ENCODE measurements at places on chromosomes 7 and 10.

GRCh38 chr7:6430271-6430940, 17.3 kb downstream of the DAGLB start:
- DNase-seq, result no peak

DNA sequence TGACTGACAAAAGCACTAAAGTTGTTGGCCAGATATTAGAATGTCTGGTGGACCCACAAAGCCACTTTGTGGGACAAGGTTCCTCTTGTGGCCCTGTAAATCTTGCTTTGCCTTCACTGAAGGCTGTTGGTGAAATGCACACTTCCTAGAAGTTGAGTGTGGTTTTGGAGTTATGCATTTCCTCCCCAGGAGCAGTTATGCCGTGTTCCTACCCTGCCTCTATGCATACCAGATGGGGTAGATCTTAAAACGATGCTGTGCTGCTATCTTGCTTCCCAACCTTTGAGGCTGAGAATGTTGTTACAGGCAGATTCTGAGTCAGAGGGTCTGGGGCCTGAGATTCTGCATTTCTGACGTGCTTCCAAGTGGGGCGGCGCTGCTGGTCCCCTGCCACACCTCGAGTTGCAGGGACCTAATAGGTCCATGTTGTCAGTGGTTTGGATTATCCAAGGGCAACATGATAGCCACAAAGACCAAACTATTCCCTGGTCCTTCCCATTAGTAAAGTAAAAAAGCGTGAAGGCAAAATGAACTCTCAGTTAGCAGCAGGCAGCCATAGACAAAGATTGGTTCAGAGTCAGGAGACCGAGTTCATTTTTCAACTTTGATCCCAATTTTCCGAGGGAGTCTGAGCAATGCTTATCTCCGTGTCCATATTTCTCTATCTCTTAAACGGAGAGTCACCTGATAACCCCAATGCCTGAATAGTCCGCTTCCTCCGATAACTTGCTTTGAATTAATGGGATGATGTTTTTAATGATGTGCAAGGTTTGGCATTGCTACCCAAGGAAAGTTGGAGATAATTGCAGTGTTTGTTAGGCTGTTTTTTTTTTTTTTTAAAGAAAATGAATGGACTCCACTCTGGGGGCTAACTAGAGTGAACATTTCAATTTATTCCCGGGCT, 55.8 kb downstream of the CDHR3 start:
- DNase-seq, result no peak

DNA sequence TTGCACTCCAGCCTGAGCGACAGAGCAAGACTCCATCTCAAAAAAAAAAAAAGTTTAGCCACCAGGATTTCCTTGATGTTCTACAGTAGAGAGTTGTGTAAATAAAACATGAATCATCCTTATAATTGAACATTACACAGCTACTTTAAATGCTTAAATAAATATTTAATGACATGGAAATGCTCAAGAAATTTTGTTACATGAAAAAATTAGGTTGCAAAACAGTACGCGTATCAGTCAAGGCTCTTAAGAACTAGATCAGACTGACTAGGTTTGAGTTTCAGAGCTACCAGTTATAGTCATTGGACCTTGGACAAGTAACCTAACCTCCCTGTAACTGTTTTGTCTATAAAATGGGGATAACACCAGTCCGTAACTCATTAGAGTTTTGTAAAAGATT, 38.7 kb upstream of the GSAP start:
- no peak for DNase-seq

- DNase-seq, result no peak
Measured at GRCh38 chr7:30625283-30625682, 30.6 kb downstream of the GARS1 start.

- DNase-seq, result no peak
Measured at GRCh38 chr10:52082307-52082706, 231.8 kb upstream of the DKK1 start.

DNA sequence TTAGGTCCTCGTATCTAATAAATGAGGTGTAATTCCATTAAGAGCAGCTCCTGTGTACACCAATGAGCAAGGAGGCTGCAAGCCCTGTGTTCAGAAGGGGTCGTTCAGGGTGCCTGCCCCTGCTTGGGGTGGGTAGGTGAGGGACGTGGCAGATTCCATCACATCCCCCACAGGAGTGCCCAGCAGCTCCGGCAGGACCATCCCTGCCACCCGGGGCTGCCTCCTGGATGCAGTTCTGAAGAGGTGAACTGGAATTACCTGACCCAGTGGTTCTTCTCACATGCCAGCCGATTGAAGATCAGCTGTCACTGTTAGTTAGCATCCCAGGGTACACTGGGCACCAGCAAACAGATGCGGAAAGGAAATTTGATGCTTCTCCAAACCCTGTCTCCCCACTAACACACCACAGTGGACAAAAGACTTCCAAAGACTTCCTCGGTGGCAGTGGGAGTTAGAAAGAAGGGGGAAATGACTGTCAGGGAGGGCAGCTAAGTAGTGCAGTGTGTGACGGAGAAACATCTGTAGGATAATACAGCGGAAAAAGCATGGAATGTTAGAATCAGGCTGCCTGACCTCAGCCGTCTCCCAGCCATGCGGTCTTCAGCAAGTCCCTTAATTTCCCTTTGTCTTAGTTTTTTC, 313.6 kb upstream of the ZMIZ1 start:
- peak; percentile 45 for DNase-seq

- DNase-seq, result no peak
Measured at GRCh38 chr7:55509322-55509721, 63.0 kb downstream of the VOPP1 start.
